Bone marrow (tissue), 2 donors: ENCODE measurements at places on chromosomes 6 and 20.

DNA sequence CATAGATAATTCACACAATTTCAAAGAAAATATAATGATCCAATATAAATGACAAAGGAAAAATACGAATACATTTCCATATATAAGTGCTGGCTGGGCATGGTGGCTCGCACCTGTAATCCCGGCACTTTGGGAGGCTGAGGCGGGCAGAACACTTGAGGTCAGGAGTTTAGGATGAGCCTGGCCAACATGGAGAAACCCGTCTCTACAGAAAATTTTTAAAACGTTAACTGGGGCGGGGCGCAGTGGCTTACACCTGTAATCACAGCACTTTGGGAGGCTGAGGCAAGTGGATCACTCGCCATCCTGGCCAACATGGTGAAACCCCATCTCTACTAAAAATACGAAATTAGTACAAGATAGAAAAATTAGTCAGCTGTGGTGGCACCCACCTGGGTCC lies 14.9 kb upstream of the MAPK13 start:
- no peak for DNase-seq

GRCh38 chr20:3041854-3042409 lies 1.5 kb upstream of the GNRH2 start:
- DNase-seq, result no peak

DNA sequence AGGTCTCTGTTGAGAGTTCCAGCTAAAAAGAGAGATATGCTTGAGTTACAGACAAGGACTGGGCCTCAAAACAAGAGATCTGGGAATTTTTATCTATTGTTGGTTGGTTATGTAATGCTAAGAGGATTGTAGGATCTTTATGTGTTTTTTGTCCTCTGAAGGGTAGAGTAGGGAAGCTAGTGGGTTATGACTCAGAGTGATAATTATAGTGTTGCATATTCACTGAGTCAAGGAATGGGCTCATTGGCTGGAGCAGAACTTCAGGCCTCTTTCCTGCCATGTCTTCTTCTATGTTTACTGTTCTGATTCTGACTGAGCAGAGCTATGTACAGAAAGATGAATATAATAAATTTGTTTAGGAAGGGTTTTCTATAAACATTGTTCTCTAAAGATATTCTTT lies 66.1 kb upstream of the NOX3 start:
- DNase-seq, result no peak

GRCh38 chr20:23296841-23297701 lies 53.5 kb upstream of the NXT1 start:
- no peak for DNase-seq

DNA sequence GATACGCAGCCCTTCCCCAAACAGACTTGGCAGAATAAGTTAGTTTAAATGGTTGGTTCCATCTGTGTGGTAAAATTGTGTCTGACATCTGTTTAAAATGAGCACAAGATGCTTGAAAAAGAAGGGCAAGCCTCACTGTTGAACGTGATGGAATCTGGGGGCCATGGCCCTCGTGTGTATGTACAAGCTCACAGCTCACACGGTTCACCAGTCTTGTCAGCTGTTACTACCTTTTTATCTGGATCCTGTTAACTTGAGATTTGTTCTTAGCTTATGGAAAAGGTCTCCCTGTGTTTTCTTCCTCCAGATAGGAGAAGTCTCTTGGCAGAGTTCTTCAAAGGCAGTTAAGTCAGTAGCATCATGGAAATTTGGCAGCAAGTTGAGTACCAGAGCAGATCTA lies 270.6 kb downstream of the KHDC1L start:
- DNase-seq, result no peak

GRCh38 chr6:37376078-37376743 lies 22.4 kb downstream of the RNF8 start:
- DNase-seq, result no peak

- DNase-seq, result no peak
Observed at GRCh38 chr6:36377594-36377993, 9.9 kb downstream of the ETV7 start.

DNA sequence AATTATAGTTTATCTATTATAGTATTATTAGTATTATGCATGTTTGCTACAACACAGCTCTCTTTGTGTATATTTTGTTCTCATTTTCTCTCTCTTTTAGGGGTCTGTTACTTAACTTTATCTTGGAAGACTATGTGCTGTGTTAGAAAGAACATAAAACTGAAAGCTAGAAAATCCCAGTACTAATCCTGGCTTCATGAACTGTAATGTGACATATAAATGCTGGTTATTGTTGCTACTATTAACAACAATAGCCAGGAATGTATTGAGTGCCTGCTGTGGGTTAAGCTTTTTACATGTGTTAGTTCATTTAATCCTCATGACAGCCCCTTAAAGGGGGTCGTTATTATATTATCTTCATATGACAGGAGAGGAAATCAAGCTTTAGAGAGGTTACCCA lies 170.0 kb upstream of the DTNBP1 start:
- DNase-seq, result no peak

DNA sequence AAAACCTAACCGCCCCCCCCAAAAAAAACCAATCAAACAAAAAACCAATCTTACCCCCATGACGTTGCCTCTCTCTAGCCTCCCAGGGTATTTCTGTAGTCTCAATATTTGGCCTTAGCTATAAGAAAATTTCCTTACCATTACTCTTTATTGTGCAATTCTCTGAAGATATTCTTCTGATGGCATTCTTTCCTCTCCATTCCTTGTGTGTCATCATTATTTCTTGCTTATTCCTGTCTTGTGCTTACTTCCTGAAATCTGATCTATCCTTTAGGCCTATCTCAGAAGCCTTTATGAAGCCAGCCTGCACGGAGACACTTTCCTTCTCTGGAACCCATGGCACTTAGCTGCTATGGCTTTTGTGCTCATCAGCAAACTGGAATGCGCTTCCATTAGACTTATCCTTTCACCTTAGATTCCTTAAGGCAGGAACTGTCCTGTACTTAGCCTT lies 65.9 kb upstream of the DDR1 start:
- DNase-seq, result no peak

- DNase-seq, result no peak
Observed at GRCh38 chr6:29764422-29765196, 41.4 kb downstream of the HLA-F start.

GRCh38 chr20:20083807-20084206 lies 31.5 kb downstream of the CFAP61 start:
- no peak for DNase-seq

GRCh38 chr6:122118945-122119506 lies 280.4 kb upstream of the HSF2 start:
- no peak for DNase-seq

GRCh38 chr6:151056230-151056907 lies 183.4 kb upstream of the AKAP12 start:
- DNase-seq, result no peak

DNA sequence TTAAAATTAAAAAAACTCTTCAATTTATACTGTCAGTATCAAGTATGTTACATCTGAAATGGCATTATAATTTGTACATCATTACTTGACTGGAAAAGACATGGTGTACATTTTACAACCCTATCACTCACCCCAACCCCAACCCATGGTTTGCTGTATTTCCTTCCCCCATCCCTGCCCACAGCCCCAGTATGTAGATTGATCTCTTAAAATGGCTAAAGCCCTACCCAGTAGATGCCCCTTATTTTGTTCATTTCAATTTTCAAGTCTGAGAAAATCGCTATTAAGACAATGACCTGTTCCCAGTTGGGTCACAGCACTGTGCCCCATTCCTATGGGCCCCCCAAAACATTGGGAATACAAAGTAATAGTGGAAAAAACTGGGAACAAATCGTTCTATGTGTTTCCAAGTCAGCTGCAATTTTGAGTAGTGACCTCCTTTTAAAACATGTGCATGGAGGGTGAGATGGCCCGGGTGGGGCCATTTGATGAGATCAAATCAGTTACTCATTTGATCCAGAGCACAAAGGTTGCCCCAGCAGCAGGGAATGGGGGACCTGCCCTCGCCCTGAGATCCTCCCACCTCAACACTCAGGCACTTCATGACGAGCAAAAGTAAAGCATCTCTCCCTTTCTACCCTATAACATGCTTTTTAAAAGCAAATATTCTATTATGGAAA lies 13.3 kb downstream of the EZR start:
- no peak for DNase-seq

DNA sequence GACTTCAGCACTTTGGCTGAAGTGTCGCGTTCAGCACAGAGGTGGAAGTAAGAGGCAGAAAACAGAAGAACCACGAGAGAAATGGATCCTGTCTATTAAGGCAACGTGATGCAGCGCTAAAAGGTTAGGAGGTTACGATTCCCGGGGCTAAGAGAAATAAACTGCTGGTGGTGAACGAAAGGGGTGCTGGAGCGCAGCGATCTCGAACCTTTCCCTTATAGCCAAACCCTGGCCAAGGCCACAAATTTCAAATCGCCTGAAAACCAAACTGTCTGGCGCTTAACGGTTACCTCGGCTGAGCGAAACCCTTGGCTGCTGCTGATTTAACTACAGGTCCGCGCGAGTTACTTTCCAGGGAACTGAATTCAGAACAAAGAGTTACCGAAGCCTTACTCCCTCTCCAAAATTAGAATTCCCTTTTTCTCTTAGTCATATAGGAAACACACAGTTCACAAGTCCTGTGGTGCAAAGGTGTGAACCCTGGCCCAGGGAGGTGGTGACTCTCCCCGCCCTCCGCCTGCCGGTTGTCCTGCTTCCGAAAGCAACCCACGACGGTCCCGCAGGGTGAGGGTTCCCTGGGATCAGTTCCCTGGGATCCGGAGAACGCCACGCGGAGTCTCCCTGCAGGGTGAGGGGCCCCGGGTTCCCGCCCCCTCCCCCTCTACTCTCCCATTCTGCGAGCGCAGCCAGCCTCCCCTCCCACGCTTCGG lies 1.3 kb upstream of the SLC35D3 start:
- DNase-seq, result no peak

DNA sequence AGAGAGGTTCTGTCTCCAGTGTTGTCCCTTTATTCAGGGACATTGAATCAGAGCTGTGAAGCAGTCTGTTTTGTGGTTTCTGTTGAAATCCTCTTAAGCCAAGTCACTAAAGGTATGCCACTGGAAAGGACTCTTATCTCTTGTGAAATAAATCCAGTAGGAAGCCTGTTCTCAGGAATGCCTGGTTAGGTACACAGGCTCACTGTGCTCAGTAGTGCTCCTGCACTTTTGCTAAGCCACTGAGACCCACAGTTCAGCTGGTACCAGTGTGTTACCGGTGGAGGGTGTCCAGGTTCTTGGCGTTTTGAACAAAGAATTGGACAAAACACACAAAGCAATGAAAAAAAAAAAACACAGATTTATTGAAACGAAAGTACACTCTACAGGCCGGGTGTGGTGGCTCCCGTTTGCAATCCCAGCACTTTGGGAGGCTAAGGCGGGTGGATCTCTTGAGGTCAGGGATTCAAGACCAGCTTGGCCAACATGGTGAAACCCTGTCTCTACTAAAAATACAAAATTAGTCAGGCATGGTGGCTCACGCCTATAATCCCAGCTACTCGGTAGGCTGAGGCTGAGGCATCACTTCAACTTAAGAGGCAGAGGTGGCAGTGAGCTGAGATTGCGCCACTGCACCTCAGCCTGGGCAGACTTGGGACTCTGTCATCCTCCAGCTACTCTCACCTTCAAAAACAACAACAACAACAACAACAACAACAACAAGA lies 186.1 kb downstream of the JARID2 start:
- no peak for DNase-seq

GRCh38 chr6:33607126-33607783 lies 13.9 kb upstream of the ITPR3 start:
- DNase-seq, result no peak

DNA sequence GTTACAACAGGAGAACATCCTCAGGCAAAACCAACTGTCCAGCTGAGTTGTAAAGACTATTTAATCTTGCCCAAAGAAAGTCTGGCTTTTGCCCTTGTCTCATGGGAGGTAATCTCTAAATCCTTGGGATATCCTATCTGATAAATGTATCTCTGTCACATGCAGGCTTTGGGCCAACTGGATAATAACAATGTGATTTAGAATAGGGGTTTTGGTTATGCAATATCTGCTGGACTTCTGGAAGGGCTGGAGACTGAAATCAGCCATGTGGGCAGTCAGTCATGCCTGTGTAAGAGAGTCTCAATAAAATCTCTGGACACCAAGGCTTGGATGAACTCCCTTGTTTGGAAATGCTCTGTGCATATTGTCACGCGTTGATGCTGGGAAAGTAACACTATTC lies 56.3 kb upstream of the PRL start:
- no peak for DNase-seq
